NCI-H774 (cell line): ENCODE measurements at places on chromosomes 2 and 18.

DNA sequence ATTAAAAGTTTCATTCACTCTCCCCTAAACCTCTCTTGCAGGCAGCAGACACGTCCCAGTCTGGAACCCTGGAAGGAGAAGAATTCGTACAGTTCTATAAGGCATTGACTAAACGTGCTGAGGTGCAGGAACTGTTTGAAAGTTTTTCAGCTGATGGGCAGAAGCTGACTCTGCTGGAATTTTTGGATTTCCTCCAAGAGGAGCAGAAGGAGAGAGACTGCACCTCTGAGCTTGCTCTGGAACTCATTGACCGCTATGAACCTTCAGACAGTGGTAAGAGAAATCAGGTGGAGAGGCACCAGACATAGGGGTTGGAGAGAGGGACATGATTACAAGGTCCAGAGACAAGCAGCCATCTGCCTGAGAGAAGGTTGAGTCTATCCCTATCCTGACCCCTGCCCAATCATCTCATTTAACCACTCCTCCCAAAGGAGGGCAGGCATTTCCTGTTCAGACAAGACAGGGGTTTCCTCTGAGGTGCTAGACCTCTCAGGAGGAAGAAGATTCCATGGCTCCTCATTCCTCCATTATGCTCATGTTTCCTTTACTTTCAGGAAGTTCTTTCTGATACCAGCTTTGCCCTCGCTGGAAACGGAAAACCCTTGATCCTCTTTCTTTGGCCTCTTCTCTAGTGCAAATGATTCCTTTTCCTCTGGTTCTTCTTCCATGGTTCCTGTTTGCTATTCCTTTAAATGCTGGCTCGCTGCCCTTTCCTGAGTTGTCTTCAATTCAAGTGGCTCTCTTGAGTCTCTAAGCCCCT lies 15.1 kb downstream of the PLCD4 start:
- DNase-seq, result no peak

- DNase-seq, result no peak
Observed at GRCh38 chr2:215420471-215420935, 15.4 kb downstream of the FN1 start.

GRCh38 chr2:178629463-178629862 lies 149.2 kb downstream of the PLEKHA3 start:
- DNase-seq, result no peak

DNA sequence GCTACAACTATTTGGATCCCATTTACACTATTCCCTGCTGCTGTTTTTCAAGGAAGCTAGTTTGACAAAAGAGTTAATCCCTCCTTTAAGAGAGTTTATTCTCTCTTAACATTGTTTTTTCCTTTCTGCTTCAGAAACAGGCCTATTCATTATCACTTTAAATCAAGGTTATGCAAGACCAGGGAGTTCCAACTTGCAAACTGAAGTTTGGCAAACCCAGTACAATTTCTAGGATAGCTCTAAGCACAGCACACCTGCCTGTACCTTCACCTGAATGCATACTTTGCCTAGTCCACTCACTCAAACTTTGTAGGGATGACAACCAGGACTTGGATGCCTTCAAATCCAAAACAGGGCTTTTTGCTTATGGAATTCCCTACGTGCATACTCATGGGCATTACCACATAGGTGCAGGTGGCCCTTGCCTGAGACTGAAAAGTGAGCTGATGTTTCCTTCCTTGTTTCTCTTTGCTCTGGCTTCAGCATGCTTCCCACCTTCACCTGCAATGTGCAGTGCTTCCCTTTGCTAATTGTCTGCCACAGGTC lies 193.8 kb upstream of the MMADHC start:
- no peak for DNase-seq

GRCh38 chr2:64485961-64486360 lies 32.0 kb downstream of the LGALSL start:
- DNase-seq, result peak; percentile 29

DNA sequence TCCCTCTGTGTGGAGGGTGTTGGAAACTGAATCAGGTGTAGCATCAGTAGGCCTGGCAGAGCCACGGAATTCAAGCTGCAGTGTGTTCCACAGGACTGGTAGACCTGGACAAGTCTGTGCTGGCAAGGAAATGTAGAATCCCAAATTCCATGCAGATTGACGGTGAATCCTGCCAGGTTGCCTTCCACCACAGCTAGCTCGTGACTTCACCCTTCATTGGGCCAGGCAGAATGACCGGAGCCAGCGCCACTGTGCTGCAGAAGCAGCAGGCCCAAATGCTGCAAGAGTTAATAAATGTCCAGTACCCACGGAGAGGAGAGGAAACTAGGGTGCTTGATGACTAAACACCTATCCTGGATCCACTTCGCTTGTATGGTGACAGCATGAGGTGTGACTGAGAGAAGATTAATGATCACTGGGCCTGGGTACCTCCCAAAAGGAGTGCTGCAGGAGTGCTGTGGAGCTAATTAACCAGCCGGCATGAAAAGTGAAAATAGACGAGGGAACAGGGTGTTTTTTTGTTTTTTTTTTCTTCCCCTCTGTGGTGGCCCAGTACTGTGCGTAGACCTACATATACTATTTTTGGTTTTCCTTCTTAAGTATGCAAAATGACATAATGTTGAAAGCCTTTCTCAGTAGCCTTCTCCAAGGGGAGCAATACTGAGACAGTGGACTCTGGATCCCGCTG lies 122.2 kb downstream of the TANC1 start:
- DNase-seq, result no peak

GRCh38 chr2:153917570-153917969 lies 45.8 kb downstream of the GALNT13 start:
- no peak for DNase-seq

GRCh38 chr2:120231564-120231973 lies 8.4 kb upstream of the TMEM185B start:
- no peak for DNase-seq

DNA sequence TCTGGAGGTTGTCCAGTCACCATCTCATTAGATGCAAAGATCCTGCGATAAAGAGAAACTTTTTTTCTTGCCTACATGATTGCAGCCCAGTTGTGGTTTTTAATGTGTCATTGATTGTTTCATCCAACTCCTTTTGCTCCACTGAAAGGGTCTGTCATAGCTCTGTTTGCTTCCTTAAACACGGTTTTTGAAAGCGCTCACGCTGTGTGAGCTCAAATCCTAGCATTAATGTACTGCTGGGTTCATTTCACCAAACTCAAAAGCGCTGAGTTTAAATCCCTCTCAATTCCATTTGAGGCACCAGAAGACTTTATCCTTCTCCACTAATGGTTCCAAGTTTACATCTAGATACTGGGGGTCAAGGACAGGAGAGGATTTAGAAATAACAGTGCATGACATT lies 53.6 kb downstream of the CDK15 start:
- DNase-seq, result no peak

- DNase-seq, result no peak
Observed at GRCh38 chr2:165889158-165889557, 64.4 kb downstream of the TTC21B start.

DNA sequence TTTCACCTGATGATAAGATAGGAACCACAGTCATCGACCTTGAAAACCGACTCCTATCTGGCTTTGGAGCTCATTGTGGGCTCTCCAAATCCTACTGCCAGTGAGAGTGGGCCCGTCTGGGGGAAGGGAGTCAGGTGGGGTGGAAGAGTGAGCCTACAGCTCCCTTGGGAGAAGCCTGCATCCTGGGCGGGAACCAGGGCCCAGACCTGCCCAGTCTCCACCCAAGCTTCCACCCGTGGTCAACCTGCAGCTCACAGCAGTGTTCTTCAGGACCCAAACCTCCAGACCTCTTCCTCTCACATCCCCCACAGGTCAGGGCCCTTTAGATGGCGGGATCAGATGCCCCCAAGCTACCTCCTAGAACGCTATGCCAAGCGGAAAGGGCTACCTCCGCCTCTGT lies 40.2 kb downstream of the LMAN2L start:
- no peak for DNase-seq

DNA sequence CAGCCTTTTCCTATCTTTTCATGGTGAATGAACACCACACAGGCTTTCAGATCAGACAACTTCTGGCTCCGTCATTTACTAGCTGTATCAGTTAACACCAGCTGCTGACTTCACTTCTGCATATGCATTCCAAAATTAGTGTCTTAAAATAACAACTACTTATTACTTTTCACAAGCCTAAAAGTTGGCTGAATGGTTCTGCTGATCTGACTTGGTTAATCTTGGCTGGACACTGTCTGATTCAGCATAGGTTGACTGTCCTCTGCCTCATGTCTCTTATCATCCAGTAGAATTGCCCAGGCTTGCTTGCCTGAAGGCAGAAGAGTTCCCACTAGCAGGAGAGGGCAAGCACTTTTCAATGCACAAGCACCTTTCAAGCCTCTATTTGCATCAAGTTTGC lies 72.7 kb downstream of the MARCHF4 start:
- DNase-seq, result no peak

DNA sequence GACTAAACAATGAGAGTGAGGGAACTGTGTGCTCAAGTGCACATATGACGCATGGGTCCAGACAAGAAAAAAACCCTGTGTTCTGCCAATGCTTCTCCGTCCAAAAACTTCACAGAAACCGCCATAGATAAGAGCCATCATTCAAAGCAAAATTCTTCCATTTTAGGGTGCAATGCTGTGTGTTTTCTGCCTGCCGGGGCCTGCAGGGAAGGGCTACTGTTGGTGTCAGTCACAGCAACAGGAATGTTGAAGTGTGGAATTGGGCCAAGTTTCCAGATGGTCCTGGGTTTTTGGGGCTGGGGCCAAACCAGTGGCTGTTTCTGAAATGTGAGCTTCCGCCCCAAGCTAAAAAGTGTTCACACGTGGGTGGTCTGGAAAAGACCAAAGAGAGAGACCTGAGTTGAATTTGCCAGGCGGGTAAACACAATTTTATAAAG lies 677 bp upstream of the MC2R start:
- DNase-seq, result no peak

GRCh38 chr2:238278626-238279323 lies 9.6 kb downstream of the PER2 start:
- DNase-seq, result no peak

DNA sequence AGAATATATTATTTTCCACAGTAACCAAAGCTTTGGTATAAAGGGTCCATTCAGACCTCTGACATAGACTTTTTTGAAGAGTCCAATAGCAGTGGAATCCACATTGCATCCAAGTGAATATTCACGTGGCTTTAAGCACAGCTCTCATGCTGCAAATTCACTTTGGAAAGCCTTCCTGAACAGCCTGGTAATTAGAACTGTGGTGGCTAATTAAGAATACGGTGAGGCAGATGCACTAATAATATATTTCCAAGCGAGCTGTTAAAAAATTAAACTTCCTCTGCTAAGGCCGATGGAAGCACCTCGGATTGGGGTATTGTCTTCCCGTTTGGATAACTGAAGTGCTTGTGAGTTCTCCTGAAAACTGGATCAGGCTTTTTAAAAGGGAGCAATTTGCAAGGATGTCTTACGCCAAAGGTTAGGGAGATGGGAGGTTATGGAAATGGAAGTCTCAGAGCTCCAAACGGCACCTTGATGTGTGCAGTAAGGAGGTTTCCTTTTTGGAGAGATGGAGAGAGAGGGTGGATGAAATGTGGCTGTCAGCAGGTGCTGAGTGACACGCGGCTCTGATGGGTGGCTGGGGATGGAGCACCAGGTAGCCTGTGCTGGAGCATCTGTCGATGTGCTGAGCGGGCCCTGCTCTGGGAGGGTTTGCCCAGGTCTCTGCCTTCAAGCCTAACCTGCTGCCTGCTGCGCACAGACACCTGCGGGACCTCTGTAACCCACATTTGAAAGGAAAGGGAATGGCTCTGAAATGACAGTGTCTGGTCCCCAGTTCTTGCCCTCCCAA lies 37.5 kb downstream of the CABLES1 start:
- no peak for DNase-seq

- no peak for DNase-seq
Observed at GRCh38 chr2:119710281-119710680, 31.3 kb downstream of the TMEM177 start.

GRCh38 chr2:27078267-27079194 lies at the start of gene EMILIN1:
Gene EMILIN1 (plus strand): TSS chr2:27078615. CDS start chr2:27079066, 451 bp downstream.
- no peak for DNase-seq

GRCh38 chr18:45602926-45603325 lies 12.3 kb upstream of the SLC14A2 start:
- DNase-seq, result no peak

DNA sequence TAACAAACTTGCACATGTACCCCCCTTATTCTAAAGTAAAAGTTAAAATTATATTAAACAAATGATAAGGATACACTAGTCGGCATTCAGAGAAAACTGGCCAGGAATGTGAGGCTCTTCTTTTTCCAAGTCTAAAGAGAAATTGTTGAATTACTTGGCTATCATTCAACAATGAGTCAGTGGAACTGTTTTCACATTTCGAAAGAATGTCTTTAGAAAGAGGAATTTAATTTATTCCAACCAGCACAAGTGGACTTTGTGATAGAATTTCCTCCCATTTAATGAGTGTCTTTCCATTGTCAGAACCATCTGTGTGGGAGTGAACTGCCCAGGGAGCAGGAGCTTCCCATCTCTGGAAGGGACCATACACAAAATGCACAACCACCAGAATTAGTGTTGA lies 792.2 kb downstream of the EPHA4 start:
- DNase-seq, result no peak

DNA sequence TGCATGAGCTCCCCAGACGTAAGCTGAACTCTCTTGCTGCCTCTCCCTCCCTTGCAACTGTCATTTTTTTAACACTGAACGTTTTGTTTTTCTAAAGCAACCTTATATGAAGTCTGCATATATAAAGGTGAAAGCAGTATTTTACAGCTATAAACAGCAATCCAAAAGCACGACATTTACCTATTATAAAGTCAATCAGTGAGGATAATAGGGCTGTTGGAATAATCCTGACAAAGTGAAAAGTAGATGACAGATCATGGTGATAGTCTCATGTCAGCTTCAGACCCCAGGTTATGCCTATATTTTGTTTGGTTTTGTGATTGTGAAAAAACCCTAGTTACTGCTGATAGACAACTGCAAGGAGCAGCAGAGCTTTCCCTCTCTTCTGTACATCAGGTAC lies 195.8 kb downstream of the TNS1 start:
- DNase-seq, result no peak

DNA sequence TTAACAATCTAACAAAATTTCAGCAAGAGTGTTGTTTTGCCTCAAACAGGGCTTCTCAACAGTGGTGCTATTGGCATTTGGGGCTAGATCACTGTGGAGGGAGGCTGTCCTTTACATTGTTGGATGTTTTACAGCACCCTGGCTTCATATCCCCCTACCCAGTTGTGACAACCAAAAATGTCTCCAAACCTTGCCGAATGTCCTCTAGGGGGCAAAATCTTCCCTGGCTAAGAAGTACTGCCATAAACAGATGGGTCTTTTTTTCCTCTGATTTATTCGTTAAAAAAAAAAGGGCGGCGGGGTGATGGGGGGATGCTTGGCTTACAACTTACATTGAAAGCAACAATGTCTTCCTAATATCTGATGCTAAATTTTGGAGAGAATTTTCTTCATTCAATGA lies 207.6 kb upstream of the CCDC150 start:
- DNase-seq, result no peak

- no peak for DNase-seq
Observed at GRCh38 chr2:236654496-236654895, 84.9 kb downstream of the ACKR3 start.
